Erythroblast (primary cell): ENCODE measurements at places on chromosomes 6 and 20.
A peak's percentile ranks its signal among the peaks of the same experiment; 100 is the strongest.

DNA sequence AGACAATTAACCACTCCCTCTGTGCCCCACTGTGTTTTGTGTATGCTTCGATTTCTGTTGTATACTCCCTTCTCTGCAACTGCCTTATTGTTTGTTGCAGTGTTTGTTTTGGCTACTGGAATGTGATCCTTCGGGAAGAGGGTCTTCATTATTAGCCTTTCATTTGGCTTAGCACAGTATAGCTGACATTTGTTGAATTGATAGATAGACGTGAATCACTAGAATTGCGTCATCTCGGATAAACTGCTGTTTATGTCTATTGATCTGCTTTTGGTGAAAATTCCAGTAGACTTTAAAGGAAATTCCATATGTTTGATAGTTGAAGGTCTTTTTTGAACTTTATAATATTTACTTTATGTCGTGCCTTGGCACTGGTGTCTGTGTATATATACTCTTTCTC, 189.9 kb upstream of the EYA4 start:
- DNase-seq, result no peak

DNA sequence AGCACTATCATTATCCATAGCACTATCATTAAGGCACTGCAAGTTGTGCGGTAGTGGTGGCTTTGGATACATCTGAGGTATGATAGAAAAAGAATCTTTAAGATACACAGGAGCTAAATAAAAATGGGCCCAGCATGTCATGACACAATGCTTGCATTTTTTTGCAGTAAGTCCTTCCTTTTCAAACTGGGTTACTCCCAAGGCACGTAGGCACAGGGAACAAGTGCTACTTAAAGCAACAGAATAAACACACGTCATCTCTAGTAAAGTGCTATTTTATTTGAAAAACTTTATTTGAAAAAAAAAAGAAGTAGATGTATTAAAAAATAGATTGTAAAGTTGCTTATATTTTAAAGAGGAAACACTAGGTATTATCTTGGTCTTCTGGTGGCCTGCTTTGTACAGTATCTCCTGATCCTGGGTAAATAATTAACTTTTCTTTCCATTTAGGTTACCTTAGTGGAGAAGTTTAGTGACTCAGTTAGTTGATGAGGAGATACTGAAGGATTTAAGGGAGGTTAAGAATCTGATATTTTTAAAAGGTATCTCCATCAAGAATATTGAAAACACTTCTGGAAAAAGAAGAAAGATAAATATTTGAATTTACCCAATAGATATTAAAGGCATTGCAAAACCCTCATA, 129.6 kb downstream of the EDN1 start:
- DNase-seq, result no peak

DNA sequence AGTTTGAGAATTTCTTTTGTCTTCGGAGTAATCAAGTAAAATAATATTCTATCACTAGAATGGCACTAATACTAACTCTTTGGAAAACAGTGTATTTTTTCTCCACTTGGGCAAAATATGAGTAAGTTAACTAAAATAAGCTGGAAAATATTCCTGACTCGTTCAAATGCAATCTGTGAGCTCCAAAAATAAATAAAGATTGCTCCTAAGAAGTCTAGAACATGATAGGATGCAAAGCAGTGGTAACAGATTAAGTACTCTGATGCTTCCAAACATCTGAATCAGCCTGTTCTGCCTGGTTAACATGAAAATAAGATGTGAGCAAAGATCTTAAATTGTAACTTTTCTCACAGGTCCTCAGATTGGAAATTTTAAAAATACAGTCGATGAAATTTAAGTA, 285.1 kb upstream of the ID4 start:
- DNase-seq, result no peak

DNA sequence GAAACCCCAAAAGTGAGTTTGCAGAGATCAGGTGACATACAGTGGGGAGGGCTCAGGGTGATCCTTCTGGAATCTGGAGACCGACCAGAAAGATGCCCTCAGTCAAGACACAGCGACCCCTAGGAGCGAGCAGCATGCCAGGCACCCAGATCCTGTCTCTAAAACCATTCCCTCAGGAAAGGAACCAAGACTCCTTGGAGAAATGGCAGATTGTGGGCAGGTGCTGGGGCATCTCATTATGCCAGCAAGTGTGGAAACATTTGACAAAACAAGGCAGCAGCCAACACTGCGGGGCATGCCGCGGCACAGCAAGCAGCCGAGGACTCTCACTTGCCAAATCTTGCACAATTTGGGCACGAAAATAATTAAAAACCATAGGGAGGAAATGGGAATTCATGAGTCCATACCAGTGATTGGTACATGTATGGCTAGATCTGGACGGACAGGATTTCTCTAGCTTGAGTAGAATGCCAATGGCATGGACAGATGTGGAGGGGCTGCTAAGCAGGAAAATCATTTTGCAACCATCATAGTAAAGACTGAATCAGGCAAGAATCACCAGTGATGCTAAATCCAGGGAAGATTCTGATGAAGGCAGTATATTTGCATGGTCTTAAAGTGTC, 76.9 kb downstream of the GINS1 start:
- DNase-seq, result no peak

DNA sequence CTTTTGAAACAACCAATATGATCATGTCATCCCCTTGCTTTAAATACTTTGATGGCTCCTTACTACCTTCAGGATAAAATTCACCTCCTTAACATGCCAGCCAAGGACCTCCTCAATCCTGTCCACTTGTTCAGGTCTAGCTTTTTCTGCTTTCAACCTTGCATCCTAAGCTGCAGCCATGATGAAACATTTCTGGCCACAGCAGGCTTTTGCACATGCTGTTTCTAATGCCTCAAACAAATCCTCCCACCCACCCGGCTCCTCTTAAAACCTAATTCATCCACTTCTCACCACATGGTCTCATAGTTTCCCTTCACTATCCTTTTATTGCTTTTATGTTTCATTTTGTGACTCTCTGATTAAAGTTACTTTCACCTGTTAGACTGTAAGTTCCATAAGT, 124.6 kb downstream of the MYB start:
- DNase-seq, result no peak

DNA sequence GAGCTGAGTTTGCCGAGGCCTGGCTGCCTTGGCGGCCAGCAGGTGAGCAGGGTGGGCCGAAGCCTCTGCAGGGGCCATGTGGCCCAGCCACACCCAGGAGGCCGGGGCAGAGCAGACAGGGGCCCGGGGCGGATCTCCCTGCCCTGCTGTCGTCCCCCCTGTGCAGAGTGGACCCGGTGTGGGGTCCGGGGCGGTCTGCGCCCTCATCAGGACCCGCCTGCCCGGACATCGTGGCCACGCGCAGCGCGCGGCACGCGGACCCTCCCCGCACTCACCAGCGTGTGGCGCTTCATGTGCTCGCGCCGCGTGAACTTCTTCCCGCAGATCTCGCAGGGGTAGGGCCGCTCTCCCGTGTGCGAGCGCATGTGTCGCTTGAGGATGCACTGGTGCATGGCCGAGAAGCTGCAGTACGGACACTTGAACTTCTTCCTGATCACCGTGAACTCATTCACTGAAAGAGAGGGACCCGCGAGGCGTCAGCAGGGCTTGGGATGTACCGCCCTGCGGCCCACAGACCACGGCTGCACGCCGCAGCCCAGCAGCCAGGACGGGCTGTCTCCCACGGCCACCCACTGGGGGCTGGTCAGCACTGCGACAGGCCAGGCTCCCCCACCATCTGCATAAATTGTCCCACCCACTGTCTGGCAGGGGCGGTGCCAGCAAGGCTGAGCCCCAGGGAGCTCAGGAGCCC, 13.0 kb downstream of the SLC2A4RG start:
- no peak for DNase-seq

- DNase-seq, result no peak
Observed at GRCh38 chr6:152462716-152463115, 174.4 kb downstream of the SYNE1 start.

GRCh38 chr20:45968081-45968671, 3.8 kb downstream of the ZNF335 start:
- no peak for DNase-seq

DNA sequence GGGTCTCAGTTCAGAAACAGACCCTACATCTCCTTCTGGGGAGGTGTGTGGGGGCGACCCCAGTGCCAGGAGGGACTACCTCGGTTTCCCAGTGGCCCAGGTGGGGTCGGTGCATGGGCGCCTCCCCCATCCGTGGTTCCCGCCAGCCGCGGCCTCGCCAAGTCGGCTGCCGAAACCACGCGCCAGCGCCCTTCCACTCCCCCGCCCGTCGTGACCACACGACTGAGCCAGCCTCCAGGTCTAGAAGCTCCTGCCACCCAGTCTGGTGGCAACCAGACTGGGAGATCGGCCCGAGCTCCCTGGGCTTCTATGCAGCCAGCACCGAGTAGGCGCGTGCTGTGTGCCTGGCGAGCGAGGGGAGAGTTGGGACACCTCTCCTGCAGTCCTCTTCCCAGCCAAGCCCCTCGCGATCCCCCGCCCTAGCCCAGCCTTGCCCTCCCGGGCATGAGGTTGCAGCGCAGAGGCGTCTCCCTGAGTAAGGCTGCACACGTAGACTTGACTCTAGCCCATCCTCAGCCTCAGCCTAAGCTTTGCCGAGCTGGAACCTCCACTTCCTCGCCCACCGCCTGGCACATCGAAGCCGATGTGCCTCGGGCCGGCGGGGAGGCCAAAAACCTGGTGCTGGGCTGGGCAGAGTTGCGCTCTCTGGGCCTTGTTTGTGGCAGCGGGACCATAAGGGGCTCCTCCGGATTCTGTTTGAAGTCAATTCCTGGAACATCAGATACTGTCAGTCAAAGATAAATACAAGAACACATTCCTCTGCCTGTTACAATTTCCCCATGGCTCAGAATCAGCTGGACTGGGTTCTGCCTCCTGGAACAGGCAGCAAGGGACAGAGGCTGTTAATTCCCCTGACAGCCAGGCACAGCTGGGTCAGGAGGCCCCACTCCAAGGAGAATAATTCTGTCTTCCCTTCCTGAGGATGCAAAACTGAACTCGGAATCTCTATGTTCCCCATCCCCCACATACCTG, 1.5 kb upstream of the CPNE5 start:
- peak; percentile 41 for DNase-seq
